ENCODE measurements at places on chromosomes 16 and 17. TPM values are rescaled to one million over a fixed set of nuclear protein-coding genes. Genes with fewer than 3 reads are reported as not detected.

- no peak for DNase-seq
These were observed 197.5 kb downstream of the FTO start for GRCh38 chr16:53901408-53901807.

- DNase-seq, result no peak
These were observed 104.9 kb downstream of the ADCY9 start for GRCh38 chr16:4011225-4011939.

- no peak for DNase-seq
These were observed 1.5 kb downstream of the HEATR6 start for GRCh38 chr17:60077226-60077625.

- DNase-seq, result no peak
These were observed 110.3 kb downstream of the CCT6B start for GRCh38 chr17:34850964-34851363.

DNA sequence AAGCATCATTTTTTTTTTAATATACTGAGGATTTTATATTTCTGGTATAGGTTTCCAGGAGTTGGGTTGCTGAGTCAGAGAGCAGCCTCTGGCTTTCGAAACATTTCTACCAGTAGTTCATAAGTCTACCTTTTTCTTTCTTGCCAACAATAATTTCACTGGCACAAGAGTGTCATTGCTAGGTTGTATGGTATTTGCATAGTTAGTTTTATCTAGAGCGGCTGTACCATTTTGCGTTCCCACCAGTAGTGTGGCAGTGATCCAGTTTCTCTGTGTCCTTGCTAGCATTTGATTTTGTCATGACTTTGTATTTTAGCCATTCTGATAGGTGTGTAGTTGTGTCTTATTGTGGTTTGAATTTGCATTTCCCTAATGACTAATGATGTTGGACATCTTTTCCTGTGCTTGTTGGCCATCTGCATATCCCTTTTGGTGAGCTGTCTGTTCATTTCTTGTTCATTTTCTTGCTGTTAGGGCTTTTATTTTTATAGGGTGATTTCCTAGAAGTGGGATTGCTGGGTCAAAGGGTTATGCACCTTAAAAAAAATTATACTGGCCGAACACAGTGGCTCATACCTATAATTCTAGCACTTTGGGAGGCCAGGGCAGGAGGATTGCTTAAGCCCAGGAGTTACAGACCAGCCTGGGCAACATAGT, 39.9 kb downstream of the SNX29 start:
- peak; percentile 86 for DNase-seq

- DNase-seq, result peak; percentile 30
These were observed 110.4 kb downstream of the PITPNC1 start for GRCh38 chr17:67487506-67487905.

GRCh38 chr16:22685459-22685830, 128.5 kb upstream of the HS3ST2 start:
- DNase-seq, result peak; percentile 22

STX1B gene
- total RNA-seq, result 2.1 TPM

Measured in fibroblast of lung (primary cell).